ENCODE measurements at places on chromosomes 3 and 15.
A peak's percentile ranks its signal among the peaks of the same experiment; 100 is the strongest.

GRCh38 chr3:120348065-120348990, 826 bp downstream of the LRRC58 start:
- DNase-seq: peak; percentile 43

DNA sequence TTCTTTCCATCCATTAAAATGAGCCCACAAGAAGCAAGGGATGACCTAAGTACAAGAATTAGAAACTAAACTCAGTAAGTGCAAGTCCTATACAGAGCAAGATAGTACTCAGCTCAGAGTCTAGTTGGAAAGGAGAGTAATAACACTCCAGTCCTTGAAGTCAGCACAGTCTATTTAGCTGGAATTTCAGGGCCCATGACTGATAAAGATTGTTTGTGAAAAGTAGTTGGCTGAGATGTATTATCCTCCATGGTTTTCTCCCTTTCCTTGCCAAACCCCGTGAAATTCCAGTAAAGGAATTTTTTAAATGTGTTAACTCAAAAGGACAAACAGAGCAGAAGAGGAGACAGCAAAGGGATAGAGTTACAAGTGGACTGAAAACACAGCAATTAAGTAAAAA, 127.2 kb upstream of the STT3B start:
- DNase-seq: no peak

- no peak for DNase-seq
These were observed 26.9 kb downstream of the NEK10 start for GRCh38 chr3:27342267-27342666.

GRCh38 chr3:166837535-166837934, 542.6 kb downstream of the ZBBX start:
- no peak for DNase-seq

DNA sequence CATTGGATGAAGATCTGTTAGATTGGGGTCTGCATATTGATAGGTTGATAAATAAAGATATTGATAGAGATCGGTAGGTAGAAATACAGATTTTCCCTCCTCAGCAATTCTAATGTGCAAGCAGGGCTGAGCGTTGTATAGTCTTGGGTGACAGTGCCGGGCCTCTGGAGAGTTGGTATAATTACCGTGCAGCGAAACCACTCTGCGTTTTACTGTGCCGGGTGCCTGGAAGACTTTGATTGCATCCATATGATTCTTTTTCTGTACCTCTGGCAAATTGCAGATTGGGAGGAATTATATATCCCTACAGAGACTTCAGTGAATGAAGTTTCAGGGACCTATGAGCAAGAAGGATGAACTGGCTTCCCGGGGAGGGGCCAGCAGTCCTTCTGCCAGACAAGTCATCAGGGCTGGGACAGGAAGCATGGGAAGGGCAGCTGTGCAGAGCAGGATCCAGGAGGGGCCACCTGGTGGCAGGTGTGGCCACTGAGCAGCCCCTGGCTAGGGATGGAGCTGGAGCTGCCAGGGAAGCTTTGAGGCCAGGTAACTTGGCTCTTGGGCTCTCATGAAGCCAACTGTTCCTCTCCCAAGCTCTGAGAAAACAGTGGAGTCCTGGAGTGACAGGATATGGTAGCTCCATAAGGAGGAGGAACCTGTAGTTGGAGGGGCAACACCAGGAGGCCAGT, 132.5 kb downstream of the APBA2 start:
- DNase-seq: no peak

GRCh38 chr15:77039848-77040247, 31.1 kb downstream of the TSPAN3 start:
- DNase-seq: no peak

GRCh38 chr3:40869013-40869412, 330.3 kb upstream of the CTNNB1 start:
- DNase-seq: no peak

DNA sequence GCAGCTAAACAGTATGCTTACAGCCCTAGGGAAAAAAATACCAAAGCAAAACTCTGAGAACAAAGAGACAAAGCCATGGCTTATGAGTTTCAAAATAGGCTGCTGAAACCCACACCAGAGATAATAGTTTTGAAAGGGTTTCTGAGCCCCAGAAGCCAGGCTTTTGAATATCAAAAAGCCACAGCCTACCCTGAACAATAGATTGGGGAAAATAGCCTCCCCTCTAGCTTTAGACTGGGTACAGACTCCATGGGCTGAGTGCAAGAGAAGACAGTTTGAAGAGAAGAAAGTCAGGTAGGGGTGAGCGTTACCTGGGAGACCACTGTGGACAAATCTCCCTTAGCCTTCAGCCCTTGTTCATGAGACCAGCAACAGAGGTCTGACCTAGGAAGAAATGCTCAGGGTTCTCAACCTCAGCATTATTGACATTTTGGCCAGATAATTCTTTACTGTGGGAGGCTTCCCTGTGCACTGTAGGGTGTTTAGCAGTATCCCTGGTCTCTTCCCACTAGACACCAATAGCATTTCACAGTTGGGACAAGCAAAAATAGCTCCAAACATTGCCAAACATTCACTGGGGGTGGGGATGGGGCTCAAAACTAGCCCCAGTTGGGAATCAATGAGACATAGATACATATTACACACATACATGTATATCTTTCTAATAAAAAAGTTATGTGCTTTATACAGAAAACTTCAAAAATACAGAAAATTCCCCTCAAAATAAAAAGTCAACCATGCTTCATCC, 11.6 kb upstream of the TAFA4 start:
- DNase-seq: no peak

GRCh38 chr15:44298878-44299277, 10.4 kb downstream of the GOLM2 start:
- no peak for DNase-seq

DNA sequence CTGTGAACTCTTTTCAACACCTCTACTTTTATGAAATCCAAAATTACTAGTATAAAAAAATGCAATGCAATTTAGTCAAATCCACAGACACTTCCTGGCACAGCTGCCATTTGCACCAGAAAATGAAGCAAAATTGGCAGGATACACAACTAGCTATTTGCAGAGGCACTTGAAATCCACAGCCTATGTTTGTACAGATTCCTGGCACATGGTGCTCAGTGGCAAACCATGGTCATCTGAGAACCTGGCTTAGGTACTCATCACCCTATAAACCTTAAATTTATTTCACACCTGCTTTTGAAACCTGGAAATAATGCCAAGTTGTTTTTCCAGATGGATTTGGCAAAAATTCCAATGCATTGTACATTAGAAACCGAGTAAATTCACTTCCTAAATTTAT, 20.2 kb upstream of the PPM1L start:
- no peak for DNase-seq

GRCh38 chr15:69953051-69953450, 144.7 kb downstream of the TLE3 start:
- DNase-seq: no peak

DNA sequence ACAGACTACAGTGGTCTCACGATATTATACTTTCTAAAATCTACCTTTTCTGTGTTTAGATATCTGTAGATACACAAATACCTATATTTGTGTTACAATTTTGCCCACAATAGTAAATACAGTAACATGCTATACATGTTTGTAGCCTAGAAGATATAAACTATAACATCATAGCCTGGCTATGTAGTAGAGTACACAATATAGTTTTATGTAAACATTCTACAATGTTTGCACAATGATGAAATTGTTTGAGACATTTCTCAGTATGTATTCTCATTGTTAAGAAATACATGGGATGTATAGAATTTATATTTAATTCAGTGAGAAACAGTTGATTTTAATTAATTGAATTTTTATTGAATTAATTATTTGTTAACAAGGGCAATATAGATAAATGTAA, 1367.0 kb downstream of the OTOL1 start:
- DNase-seq: no peak

- no peak for DNase-seq
These were observed 165.3 kb upstream of the CTNNB1 start for GRCh38 chr3:41033956-41034519.

DNA sequence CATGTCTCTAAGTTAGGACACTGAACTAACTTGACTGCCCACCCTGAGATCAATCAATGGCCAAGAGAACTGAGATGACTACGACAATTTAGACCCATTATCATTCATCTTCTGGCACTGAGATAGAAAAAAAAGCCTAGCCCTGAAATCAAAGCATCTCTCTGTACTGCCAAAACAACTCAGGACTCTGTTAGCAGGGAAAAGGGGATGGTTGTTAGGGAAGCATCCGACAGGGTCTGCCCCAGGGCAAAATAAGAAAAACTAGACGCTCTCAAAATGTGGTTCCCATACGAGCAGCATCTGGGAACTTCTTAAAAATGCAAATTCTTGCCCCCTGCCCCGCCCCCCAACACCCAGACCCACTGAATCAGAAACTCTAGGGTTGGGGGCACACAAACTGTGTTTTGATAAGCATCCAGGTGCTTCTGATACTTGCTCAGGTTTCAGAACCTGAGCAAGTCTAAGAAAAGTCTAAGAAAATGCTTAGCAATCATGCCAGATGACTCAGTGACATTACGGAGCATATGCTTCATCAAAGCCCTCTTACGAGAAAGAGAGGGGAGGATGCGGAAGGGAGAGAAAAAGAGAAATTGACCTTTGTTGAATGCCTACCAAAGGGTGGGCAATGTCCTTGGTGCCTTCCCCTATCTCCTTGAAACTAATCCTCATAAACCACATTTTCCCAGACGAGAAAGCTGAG, 172.8 kb upstream of the HES1 start:
- DNase-seq: no peak

- DNase-seq: no peak
These were observed 11.5 kb downstream of the GATA2 start for GRCh38 chr3:128481438-128481942.

DNA sequence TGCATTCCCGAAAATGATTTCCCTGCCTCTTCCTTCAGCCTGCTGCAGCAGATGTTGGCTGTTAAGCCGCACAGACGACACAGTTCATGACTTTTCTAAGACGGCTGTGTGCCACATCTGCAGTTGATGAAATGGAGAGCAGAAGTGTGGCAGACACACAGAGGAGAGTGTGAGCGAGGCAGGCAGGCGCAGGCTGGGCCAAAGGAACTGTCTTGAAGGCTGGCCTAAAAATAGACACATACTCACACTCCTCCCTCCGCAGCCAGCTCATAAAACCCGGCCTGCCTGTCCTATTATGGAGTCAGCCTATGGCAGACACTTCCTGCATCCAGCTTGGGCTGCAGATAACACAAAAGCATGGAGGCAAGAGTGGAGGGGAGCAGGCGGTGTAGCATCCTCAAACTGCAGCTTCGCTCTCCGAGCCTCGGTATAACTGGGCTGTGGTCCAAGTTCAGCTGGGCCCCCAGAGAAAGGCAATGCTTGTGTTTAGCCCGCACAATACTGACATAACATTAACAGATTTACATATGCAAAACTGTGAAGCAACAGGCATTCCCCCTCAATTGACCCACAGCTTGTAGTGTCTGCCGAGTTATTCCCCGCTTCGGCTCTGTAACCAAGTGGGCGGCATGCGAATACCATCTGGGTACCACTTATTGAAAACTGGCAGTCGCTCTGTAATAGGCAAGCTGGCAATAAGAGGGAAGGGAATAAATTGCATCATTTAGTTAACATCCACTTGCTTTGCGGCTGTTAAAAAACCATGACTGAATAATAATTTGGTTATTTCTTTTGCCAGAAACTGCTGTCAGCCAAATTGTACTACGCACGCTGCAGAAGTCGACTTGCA, 40.8 kb downstream of the FOXP1 start:
- DNase-seq: no peak

GRCh38 chr3:178856804-178857203, 214.8 kb downstream of the ZMAT3 start:
- no peak for DNase-seq

DNA sequence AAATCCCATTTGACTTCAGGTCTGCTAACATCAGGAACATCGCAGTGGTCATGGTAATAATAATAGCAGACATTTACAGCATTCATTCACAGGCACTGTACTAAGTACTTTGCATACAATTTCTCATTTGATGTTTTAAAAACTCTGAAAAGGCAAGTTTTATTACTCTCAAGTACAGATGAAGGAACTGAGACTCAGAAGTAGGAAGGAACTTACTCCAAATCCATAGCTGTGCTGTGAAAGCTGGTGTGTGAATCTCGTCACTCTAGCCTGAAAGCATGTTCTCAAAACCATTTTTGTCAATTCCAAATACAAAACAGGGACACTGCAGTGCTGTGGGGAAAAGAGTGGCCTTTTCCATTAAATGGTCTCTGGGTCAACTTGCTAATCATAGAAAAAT, 179.9 kb downstream of the FAM43A start:
- DNase-seq: no peak

DNA sequence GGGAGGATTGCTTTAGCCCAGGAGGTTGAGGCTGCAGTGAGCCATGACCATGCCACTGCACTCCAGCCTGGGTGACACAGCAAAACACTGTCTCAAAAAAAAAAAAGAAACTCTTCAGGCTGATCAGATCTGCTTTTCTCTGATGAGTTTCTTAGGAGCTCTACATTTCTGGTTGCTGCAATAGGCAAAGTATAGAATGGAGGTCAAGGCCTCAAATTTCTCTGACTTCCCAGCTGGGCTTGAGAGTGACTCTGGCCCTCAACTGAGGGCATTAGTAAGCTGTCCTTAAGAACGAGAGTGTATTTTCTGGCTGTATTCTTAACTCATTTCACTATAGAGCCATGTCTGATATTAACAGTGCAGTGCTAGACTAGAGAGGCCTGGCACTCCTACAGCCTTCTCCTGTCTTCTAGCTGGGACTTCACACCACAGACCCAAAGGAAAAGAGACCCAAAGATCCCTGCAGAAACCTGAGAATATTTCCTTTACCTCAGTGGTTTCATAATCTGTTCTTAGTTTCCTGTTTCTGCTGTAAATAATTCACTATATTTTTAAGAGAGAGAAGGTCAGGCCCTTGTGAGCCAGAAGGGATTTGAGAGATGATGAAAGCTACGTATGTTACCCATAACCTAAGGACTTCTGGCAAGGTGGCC, 2.0 kb upstream of the NR1I2 start:
- DNase-seq: no peak

DNA sequence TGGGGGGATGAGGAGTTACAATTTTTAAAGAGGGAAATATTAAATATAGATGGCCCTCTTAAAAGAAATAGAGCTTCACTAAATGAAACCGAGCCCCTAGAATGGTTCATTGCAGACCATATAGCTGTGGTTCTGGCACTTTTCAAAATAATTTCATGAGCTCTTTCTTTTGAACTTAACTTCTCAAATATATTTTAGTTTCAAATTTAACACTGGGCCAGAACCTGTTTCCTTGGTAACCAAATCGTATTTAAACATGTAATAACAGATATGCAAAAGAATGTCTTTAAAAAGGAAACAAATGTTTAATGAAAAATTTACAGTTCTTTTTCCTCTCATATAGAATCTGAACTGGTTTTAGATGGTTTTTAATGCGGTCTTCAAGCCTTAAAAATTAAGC, 20.1 kb downstream of the ZBTB38 start:
- no peak for DNase-seq

- DNase-seq: no peak
These were observed 53.9 kb upstream of the ATOSA start for GRCh38 chr15:52733088-52733487.

- no peak for DNase-seq
These were observed 215.9 kb downstream of the MEIS2 start for GRCh38 chr15:36884518-36884875.

- no peak for DNase-seq
These were observed 81.5 kb downstream of the DLG1 start for GRCh38 chr3:197216914-197217313.

- no peak for DNase-seq
These were observed 5.3 kb downstream of the PLA2G4F start for GRCh38 chr15:42151141-42151561.

- no peak for DNase-seq
These were observed 55.6 kb upstream of the ABHD10 start for GRCh38 chr3:111923095-111923771.

Measured in CD4-positive, alpha-beta T cell treated with Interleukin-6 at 100 ng/mL for 8 hours (primary cell).